ENCODE measurements at places on chromosomes 7 and 10.

GRCh38 chr10:29191674-29192073 is 97.2 kb upstream of the LYZL1 start:
- DNase-seq, result no peak

DNA sequence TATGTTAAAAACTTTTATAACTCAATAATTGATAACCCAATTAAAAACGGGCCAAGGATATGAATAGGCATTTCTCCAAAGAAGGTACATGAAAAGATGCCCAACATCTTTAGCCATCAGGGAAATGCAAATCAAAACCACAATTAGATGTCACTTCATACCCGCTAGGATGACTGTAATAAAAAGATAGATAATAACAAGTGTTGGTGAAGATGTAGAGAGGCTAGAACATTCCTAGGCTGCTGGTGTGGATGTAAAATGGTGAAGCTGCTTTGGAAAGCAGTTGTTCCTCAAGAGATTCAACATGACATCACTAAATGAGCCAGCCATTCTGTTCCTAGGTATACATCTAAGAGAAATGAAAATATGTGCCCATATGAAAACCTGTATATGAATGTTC is 35.6 kb downstream of the CAMK1D start:
- no peak for DNase-seq

- DNase-seq, result no peak
Measured at GRCh38 chr7:127151379-127151778, 101.4 kb downstream of the GRM8 start.

- no peak for DNase-seq
Measured at GRCh38 chr10:102613785-102614184, 30.5 kb upstream of the TRIM8 start.

GRCh38 chr7:464454-465401 is 54.9 kb downstream of the PDGFA start:
- no peak for DNase-seq

DNA sequence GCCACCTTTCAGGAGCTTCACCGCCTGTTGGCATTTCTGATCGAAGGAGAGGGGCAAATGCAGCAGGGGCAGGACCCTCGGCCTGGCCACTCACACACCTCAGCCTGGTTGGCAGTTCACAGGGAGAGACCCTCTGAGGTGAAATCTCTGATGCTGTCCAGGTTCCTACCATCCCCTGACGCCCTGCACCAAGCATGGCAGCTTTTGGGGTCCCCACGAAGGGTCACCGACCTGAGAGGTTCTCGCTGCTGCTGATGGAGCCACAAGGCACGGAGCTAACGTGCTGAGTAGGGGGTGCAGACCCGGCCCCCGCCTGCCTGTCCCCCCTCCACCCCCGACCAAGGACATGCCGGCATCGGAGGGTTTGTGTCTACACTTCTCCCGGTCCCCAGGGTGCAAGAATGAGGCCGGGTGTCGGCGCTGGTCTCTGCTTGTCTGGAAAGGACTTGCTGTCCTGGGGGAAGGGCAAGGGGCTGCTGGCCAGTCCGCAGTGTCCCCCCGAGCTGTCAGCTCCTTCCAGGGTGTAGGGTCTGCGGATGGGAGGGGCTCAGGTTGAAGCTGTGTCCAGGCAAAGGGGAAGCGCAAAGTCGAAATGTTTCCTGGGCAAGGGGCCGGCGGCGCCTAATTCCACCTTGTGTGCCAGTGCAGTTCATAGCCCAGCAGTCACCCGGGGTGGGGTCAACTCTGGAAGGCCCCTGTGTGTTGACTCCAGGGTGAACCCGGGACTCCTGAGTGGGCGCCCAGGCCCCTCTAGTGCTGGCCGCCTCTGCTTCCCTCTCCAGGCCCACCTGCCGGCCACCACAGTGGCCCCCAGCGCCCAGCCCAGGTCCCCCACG is 132.6 kb downstream of the DNAJB6 start:
- DNase-seq, result no peak

DNA sequence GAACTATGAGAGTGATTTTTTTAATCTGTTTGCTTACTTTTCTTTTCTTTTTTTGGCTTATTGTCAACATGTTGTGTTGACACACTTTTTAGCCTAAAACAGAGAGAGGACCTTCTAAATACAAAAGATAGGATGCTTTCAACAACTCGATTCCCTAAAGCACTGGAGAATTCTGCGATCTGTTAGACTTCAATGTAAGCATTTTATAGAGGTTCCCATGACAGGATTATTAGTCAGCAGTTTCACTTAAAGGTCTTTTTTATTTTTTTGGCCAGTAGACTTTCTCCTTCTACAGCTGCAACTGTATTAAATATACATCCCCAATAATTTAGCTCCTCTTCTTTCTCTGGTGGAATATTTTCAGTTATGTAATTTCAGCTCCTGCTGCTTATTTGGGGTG is 12.7 kb upstream of the NRP1 start:
- DNase-seq, result no peak

- no peak for DNase-seq
Measured at GRCh38 chr10:125633517-125633999, 49.4 kb downstream of the TEX36 start.

DNA sequence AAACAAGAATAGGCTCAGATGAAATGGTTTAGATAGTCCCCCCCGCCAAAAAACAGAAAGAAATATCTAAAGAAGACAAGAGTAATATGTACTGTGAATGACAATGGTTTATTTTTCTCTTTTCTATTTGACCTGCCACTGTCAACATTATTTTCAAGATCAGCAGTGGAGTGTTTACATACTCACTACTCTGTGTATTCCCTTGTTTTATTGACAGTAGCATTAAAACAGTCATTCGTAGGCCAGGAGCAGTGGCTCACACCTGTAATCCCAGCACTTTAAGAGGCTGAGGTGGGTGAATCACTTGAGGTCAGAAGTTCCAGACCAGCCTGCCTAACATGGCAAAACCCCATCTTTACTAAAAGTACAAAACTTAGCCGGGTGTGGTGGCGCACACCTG is 245.3 kb upstream of the SLC26A5 start:
- no peak for DNase-seq

- no peak for DNase-seq
Measured at GRCh38 chr10:119489991-119490326, 52.6 kb downstream of the RGS10 start.

GRCh38 chr10:30432622-30433305 is 1.2 kb upstream of the MAP3K8 start:
- DNase-seq, result no peak

DNA sequence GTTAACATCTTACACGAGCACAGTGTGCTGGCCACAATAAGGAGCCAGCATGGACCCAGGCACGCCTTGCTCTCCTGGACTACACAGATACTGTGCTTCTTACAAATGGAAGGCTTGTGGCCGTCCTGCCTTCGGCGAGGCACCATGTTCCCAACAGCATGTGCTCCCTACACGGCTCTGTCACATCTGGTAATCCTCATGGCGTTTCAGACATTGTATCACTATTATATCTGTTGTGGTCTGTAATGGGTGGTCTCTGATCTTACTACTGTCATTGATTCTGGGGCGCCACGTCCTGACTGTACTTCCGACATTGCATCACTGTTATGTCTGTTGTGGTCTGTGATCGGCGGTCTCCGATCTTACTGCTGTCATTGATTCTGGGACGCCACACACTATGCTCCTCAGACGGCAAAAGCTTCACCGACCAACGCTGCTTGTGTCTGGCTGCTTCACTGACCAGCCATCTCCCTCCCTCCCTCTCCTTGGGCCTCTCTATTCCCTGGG is 195.4 kb downstream of the MAD1L1 start:
- DNase-seq, result no peak

DNA sequence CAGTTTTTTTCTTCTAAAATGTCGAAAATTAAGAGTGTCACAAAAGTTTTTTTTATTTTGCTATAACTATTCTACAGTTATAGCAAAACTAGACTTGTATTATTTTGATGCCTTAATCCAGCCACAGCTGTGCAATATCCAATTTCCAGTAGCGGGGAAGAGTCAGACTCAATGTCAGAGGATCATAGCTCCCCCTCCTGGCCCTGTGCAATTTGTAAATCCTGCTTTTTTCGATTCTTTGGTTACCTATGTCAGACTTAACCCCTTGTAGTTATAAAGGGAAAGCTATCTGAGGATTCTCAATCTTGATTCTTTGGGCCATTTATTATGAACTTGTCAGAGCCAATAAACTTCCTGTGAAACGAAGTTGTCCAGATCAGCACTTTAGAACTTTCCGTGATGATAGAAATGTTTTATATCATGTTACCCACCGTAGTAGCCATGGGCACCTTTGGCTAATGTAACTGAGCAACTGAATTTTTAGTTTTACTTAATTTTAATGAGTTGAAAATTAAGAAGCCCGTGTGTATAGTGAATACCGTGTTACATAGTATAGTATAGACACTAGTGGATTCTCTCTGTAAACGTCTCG is 87.7 kb upstream of the PRKCQ start:
- peak; percentile 45 for DNase-seq

GRCh38 chr7:48102530-48102929 is 13.5 kb downstream of the UPP1 start:
- no peak for DNase-seq

GRCh38 chr7:116776610-116777289 is 85.6 kb upstream of the CAPZA2 start:
- no peak for DNase-seq

DNA sequence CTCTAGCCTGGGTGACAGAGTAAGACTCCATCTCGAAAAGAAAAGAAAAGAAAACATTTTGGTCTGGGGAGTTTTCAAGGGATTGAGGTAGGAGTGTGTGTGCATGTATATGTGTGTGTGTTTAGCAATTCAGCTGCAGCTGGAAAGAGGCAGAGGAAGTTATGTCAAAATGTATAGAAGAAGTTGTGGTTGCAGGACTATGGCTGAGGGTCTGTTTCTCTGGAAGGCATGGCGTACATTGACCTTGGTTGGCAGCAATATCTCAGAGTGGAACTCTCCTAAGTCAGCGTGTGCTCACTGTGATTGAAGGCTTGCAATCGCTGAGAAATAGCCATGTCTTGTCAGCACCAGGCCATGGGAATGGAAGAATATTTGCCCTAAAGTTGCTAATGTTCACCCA is 28.6 kb upstream of the RHBDD2 start:
- no peak for DNase-seq

GRCh38 chr10:24722676-24723385 is 856 bp downstream of the ARHGAP21 start:
- DNase-seq, result peak; percentile 61

- DNase-seq, result no peak
Measured at GRCh38 chr10:58996063-58996462, 180.4 kb upstream of the PHYHIPL start.

GRCh38 chr10:29130190-29130673 is 158.6 kb upstream of the LYZL1 start:
- DNase-seq, result peak; percentile 17

GRCh38 chr10:78116361-78116760 is 82.7 kb downstream of the RPS24 start:
- DNase-seq, result no peak

DNA sequence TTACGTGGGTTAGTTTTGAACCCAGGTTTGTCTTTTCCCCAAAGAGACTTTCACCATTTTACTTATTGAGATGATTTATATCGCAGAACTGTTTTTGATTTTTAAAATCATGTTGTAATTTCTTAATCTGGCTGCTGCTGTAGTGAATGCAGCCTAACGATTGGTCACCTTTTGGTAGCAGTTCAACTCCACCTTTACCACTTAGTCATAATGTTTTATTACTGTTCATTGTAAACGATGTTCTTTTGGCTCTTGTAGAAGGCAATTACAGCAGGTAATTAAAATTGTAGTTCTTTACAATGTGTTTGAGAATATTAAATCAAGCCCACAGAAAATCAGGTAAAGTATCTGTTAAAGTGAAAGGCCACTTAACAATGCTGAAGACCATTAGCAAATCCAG is 531.1 kb downstream of the SDK1 start:
- DNase-seq, result no peak

- no peak for DNase-seq
Measured at GRCh38 chr7:55177589-55178261, 158.9 kb downstream of the EGFR start.

- no peak for DNase-seq
Measured at GRCh38 chr10:3401491-3401938, 228.9 kb upstream of the PITRM1 start.

- DNase-seq, result no peak
Measured at GRCh38 chr10:34804306-34804705, 10.8 kb downstream of the PARD3 start.

- peak; percentile 32 for DNase-seq
Measured at GRCh38 chr10:100996678-100997359, 2.8 kb upstream of the LZTS2 start.

GRCh38 chr10:28628184-28628893 is 49.0 kb upstream of the BAMBI start:
- peak; percentile 81 for DNase-seq

DNA sequence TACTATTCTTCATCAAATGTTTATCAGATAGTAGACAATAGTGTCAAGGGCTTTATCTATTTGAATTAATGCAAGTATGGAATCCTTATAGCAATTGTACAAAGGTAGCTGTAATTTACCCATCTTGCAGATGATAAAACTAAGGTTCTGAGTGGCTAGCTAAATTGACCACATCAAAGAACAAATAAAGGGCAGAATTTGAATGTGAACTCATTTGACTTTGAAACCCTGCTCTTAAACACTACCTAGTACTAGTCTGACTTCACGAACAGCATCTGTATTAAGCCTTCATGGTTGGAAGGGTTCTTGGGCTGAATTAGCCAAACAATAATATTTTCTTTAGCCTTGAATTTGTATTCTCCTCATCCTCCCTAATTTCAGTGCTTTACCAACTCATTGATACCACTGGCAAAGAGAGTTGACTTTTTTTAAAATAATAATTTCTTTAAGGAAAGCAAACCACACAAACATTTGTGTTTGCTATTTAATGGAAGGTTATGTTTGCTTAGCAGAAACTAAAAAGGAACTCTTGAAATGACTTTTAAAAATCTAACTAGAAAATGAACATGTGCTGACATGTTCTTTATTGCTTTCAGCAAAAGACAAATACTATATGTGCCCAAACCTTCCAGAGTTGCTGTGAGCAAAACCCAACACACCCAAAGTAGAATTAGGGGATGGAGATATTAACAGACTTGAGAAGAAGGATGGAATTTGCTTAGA is 322.6 kb downstream of the RNLS start:
- no peak for DNase-seq

- no peak for DNase-seq
Measured at GRCh38 chr10:35797187-35797586, 155.1 kb upstream of the FZD8 start.

DNA sequence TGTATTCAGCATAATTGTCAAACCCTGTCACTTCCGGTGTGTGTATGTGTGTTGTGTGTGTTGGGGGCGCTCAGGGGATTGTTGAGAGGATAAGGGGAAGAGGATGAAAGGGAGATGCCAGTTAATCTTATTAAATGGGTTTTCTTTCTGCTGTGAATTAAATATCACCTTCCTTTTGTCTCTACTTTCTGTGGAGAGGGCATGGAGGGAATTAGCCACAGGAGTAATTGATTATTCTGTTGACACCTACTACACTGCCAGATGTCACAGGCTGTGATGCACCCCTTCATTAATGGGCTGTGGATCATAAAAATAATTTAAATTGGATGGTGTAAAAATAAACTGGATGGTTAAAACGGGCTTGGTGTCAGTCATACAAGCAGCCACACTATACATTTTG is 311.9 kb downstream of the MDFIC start:
- DNase-seq, result no peak

- DNase-seq, result no peak
Measured at GRCh38 chr7:26105236-26105635, 46.8 kb upstream of the NFE2L3 start.

All from RPMI8226 (cell line).